Neuronal stem cell (in vitro differentiated cells): ENCODE measurements at places on chromosomes 7 and 10.

DNA sequence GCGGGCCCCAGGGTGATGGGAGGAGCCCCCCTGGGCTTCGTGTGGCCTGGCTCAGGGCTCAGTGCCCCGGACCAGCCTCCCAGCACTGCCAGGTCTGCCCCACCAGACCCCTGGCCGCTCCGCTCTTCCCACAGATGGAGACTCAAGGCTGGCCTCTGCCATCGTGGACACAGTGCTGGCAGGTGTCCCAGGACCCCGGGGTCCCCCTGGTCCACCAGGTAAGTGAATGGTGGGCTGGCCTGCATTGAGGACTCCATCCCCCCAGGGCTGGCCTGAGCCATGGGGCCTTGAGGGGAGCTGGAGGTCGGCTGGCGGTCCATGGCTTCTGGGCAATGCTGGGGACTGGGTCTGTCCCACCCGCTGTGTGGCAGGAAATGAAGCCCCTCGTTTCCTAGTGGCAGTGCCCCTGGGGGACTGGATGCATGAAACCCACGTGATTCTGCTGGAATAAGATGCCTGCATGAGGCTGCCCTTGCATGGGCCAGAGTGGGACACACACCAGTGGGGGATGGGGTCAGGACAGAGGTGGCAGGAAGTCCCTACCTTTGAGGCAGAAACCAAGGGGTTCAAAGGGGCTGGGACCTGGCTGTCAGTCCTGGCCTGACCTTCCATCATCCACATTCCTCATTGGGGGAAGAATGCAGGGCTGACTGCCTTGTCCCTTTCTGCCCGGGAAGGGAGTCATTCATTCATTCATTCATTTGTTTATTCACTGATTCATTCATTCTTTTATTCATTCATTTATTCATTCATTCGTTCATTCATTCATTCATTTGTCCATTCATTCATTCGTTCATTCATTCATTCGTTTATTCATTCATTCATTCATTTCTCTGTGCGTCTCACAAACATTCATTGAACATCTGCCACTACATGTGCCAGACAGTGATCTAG, 81.8 kb downstream of the MYL10 start:
- no peak for DNase-seq

- no peak for DNase-seq
Observed at GRCh38 chr7:88321694-88322093, 15.0 kb upstream of the STEAP4 start.

- DNase-seq = no peak
Observed at GRCh38 chr10:4046712-4047354, 261.8 kb upstream of the KLF6 start.

- no peak for DNase-seq
Observed at GRCh38 chr10:1240341-1240775, 184.2 kb downstream of the WDR37 start.

DNA sequence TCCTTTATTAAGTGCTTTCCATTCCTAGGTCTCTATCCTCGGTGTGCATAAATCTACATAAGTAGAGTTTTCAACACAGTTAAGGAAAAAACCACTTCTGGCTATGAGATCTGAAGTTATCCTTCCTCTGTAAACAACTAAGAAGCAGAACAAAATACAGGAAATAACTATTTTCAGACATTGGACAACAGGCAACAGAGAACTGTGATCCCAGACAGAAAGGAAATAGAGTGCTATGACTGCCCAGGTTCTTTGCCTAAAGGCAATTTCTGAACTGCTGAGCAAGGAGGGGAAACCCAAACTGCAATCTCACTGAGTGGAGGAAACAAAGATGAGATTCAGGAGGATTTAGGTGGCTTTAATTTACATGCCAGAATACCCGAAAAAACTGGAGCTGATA, 285.4 kb downstream of the SNX13 start:
- DNase-seq = no peak

- DNase-seq = no peak
Observed at GRCh38 chr7:110604885-110605284, 486.0 kb upstream of the LRRN3 start.

DNA sequence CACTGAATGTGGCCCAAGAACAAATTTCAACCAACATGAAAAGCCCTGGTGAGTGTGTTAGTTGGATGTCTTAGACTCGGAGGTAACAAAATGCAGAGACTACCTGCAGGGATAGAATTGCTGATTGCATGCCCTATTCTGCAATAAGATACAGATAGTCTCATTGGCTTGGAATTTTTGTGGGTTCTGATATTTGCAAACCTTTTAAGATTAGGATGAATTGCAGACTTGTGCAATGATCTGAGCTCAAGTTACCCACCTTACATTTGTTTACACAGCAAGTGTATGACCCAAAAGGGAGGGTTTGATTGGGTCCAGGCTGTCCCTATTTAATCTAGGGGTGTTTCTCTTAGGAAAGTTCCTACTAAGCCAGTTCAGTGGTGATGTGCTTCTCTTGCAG, 45.4 kb downstream of the GPR37 start:
- no peak for DNase-seq

DNA sequence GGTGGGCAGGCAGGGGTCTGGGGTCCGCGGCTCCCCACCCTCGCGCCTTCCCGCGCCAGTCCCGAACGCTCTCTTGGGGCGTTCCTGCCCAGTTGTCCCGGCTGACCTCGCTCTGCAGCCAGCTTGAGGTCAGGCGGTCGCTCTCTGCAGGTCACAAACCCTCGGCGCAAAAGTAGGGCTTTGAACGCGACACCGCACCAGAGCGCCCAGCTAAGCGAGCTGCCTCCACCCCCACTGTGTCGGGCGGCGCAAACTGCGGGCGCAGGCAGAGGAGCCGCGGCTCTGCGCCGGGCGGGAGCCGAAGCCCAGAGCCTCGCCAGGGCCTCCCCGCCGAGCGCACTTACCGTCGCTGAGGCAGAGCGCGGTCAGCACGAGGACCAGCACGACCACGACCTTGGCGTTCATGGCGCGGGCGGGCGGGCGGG, 284 bp downstream of the CXCL12 start:
- DNase-seq = no peak

GRCh38 chr10:6056411-6057135, 5.6 kb downstream of the IL2RA start:
- no peak for DNase-seq

DNA sequence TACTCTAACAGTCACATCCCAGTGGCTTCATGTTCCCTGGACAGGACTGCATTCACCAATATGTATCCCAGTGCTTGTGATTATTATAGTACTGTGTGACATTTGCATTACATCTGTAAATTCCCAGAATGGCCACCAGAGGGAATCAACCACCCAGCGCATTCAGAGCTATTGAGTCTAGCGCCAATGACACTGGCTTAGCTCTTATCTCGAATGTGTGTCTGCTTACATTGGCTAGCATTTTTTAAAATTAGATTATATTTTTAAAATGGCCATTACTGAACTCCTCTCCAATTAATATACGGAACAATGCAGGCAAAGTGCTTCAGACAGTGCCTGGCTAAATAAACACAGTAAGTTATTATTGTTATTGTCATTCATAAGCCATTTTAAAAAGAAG, 36.3 kb downstream of the TRIL start:
- DNase-seq = peak; percentile 51

GRCh38 chr7:100130608-100131453, 4.1 kb downstream of the MBLAC1 start:
- peak; percentile 74 for DNase-seq

GRCh38 chr10:131795761-131796160, 105.0 kb upstream of the PPP2R2D start:
- no peak for DNase-seq

GRCh38 chr7:121103579-121103978, 115.1 kb downstream of the CPED1 start:
- DNase-seq = no peak

- peak; percentile 66 for DNase-seq
Observed at GRCh38 chr10:103281753-103282152, 4.8 kb downstream of the INA start.

DNA sequence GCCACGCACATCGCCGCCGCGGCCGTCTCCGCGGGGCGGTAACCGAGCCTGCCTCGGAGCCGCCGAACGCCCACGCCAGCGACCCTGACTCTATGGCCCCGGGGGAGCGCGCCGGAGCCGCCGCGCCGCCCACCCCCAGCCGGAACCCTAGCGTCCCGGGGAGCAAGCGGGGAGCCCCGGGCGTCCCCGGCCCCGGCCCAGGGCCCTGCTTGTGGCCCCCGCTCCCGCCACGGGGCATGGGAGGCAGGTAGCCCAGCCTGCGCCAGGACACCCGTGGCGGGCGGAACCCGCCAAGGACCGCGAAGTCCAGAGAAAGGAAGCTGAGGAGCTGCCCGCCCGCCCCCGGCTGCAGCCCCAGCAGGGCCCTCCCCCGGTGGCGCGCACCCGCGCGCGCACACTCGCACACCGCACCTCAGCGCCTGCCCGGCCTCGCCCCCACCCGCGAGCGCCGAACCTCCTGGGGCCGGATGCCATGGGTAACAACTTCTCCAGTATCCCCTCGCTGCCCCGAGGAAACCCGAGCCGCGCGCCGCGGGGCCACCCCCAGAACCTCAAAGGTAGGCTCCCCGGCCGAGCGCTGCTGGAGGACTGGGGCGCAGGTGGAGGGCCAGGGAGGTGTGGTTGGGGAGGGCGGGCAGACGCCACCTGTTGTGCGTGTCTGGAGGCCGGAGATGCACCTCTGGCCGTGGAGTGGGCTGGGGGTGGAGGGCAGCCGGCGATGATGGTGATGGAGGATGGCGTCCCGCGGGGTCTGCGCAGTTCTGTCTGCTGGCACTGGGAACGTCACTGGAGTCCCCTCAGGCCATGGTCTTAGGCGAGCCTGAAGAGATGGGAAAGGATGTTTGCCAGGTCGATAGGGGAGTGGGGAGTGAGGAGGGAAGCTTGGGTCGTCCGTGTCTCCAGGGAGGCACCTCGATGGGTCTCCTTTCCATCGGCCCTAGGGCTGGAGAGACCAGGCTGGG, 692 bp downstream of the NEURL1 start:
- no peak for DNase-seq
